DMS53 (cell line): ENCODE measurements at places on chromosomes 4 and X.

GRCh38 chr4:99463566-99463965 lies 28.4 kb upstream of the ADH7 start:
- DNase-seq, result no peak

DNA sequence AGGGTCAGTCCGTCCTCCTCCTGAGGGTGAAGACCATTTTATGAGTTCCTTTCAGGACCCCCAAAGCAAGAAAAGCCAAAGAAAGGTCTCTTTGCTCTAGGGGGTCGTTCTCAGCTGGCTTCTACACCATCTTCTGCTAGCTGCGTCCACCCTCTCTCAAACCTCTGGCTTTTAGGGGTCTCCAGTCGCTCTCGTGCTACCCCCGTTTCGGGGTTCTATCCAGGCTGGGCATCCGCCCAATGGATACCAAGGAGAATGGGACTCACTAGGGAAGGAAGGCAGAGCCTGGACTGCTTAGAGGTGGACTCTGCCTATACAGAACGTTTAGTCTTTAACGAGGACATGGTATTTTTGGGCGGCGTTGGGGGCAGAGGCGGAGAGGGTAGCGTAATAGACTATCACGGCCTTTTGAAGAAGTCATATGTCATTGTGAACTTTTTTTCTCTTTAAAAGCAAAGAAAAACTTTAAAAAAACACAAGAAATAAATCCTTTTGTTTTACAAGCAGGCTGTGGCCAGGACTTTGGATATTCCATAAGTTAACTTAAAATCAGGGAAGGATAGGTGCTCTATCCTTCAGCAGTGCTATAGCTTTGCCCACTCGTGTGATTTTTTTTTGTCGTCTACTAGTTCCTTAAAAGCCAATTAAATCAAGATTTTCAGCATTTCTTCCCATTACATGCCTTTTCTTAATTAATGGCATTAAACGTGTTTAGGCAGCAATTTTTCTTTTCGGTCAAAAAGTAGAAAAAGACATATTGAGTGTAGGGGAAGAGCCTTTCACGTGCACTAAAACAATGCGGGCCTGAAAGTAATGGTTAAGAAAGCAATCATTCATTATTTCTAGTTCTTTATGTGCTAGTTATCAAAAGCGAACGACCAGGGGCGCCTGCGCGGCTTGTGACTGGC lies 7.2 kb upstream of the PITX2 start:
- no peak for DNase-seq

DNA sequence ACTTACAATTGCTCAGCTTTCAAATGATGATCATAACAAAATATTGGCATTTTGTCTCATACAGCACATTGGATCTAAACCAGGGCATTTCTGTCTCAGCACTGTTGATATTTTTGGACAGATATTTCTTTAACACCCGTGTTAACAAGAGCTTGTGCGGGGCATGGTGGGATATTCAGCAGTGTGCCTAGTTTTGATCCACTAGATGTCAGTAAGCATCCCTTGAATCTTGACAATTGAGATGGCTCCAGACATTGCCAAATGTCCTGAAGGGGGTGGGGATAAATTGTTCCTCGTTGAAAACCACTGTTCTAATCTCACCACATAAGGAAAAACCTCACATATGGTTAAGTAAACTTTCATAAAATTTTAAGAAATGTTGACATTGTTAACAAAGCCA lies 806.3 kb downstream of the STIM2 start:
- peak; percentile 46 for DNase-seq

GRCh38 chr4:26431461-26432180 lies 58.7 kb downstream of the CCKAR start:
- no peak for DNase-seq

DNA sequence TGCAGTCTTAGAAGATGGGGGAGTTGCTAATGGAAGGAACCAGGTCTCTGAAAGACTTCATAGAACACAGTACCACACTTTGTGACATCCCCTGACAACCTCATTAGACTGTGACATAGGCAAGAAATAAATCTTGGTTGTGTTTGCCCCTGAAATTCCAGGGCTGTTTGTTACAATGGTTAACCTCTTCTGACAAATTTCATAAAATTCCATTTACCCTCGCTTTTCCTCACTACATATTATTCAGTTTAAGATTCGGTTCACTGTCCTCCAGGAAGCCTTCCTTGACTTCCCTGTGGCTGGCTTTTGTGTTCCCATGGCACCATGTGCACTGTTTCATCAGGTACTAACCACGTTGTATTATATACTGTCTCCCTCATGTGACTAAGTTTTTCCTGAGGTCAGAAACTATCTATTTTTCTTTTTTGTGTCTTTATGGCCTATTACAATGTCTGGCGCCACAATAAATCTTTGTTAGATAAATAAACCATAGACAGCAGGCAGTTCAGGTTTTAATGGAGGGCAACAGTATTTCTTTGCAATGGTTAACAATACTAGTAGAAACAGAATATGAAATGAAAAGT lies 54.2 kb downstream of the ATXN3L start:
- no peak for DNase-seq

- no peak for DNase-seq
Observed at GRCh38 chrX:40975951-40976350, 109.3 kb upstream of the USP9X start.

GRCh38 chrX:148915474-148915873 lies 415.1 kb downstream of the AFF2 start:
- DNase-seq, result no peak

DNA sequence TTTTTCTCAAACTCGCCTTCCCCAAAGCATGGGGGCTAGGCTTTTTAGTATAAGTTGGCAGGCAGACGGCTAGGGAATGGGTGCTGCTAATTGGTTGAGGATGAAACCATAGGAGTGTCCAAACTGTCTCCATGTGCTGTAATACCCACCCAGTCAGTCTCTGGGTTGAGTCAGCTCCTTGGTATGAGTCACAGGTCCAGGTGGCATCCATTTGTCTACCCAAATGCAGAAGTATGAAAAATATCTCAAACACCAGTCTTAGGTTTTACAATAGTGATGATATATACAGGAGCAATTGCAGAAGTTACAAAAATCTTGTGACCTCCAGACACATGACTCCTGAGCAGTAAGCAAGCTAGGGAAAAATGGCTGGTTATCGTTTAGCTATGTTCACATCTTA lies 27.4 kb upstream of the CCSER1 start:
- no peak for DNase-seq

GRCh38 chrX:108309144-108309543 lies 129.1 kb downstream of the COL4A6 start:
- DNase-seq, result no peak

GRCh38 chrX:63250253-63250868 lies 100.8 kb downstream of the SPIN4 start:
- no peak for DNase-seq

- DNase-seq, result peak; percentile 72
Observed at GRCh38 chrX:118807151-118808017, 16.2 kb upstream of the ZCCHC12 start.

- DNase-seq, result no peak
Observed at GRCh38 chr4:120544838-120545237, 377.7 kb downstream of the PRDM5 start.

DNA sequence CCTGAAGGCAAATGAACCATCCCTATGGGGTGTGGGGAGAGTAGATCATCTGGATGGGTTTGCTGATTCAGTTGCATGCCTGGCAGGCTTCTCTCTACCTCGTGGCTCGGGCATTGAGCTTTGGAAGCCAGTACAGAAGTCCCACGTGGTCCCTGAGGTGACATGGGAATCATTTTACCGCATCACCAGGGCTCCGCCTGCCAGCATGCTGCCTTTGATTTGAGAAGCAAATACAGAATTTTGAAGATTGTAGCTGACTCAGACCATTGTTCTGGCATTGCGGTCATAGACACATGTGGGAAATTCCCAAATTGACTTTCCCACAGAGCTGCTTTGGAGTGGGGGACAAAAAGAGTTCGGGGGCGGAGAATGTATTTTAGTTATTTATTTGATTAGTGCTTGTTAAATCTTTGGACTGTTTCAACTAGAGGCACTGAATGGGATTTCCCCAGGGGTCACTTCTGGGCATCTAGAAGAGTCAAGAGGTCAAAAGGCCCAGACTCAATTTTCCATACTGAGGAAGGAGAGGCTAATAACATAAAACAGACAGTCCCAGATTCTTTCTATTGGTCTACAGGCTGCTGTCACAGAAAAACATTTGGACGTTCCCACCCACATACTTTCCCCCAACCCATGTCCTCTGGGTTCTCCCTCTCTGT lies 79.3 kb downstream of the NHSL2 start:
- DNase-seq, result no peak

DNA sequence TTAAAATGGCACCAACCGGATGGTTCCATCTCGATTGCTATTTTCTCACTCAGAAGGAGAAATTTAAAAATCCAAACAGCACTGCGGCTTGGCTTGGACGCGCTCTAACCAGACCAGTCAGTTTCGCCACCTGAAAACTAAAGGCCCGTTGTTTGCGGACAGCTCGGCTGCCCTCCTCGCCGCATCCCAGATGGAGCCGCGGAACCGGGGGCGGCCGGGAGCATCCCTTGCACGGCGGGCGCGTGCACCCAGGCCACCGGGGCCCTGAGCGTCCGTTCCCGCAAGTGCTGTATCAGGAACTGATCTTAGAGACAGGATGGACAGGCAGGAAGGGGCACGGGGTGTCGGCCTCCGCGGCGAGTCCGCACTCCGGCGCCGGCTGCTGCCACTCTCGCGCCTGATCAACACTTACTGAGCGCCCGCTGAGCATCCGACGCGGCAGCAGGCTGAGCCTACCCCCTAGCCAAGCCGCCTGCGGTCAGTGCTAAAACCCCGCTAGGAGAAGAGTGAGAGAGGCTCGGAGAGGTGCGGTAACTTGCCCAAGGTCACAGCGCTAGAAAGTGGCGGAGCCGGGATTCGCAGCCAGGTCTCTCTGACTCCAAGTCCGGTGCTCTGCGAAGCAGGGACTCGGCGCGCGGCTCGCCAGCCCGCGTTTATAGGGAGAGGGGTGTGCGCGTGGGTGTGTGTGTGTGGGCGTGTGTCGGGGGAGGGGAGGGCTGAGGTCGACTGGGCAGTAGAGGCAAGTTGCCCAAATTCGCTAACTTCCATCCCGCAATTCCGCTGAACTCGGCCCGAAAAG lies at the start of gene CITED1:
CITED1 (minus strand) TSS at position 629 of the 799 bp plus-strand sequence. CDS start 3,045 bp downstream, outside the sequence.
- peak; percentile 54 for DNase-seq

DNA sequence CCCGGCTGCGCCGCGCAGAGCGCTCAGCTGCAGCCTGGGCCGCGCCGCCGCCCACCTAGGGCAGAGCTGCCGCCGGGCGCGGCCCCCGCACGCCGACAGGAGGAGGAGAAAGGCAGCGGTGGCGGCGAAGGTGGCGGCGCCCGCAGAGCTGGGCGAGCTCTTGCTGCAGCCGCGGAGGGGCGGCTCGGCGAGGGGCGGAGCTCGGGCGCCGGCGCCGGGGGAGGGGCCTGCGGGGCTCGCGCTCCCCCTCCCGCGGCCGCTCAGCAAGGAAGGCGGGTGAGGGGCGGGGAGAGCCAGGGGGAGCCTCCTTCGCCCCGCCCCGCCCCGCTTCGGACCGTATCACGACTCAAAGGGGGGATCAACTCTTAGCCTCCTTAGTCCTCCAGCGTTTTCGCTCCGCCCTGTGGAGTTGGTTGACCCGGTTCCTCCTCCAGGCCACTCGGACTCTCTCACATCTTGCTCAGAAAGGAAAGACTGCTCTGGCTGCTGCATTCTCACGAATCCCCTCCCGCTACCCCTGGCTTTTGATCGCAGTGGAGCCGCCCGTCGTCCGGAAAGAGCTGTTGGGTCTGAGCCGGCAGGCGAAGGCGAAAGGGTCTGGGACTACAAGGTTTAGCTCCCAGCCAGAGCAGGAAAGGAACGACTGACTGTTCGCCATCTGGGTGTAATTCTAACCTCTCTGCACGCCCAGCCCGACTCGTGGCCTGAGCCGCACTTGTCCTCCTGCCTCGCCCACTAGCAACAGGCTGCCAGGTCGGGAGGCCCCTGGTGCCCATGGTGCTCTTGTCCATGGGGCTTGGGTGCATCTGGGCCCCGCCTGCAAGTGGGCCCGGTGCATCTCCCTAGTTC lies at the start of gene ATP8A1:
ATP8A1 (minus strand) TSS at position 162 of the 849 bp plus-strand sequence. CDS start 232 bp downstream, outside the sequence.
- DNase-seq, result peak; percentile 99

- DNase-seq, result peak; percentile 28
Observed at GRCh38 chr4:74768857-74769525, 25.3 kb downstream of the BTC start.

DNA sequence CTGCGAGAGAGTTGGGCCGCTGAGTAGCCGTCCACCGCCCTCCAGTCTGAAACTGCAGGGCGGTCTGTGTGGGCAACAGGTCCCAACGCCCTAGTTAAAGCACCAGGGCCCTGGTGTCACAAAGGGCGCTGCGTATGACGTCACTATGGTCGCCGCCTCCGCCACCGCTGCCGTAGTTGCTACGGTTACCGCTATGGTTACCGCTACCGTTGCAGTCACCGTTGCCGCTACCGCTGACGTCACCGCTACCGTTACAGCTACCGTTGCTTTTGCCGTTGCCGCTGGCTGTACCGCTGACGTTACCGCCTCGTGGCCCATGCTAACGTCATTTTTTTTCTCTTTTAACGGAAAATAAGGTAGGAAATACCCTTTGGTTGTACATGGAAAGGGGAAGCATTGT lies at the start of gene PPP1R2C:
PPP1R2C (minus strand) TSS at position 68 of the 400 bp plus-strand sequence. CDS start 84 bp downstream, outside the sequence.
- DNase-seq, result no peak

DNA sequence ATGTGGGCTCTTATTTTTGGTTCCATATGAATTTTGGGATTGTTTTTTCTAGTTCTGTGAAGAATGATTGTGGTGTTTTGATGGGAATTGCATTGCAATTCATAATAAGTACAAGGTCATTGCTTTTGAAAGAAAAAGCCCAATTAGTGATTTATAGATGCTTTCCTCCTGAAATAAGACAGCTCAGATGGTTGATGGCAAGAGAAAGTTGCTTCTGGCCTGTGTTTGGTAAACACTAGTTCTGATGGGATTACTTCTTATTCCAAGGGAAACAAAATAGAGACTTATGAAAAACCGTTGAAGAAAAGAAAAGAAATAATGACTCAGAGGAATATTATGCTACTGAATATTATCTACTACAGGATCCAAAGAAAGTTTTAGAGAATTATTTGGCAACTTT lies 144.9 kb downstream of the SPANXA1 start:
- no peak for DNase-seq

- no peak for DNase-seq
Observed at GRCh38 chrX:51494409-51494808, 2.0 kb downstream of the NUDT11 start.

- peak; percentile 80 for DNase-seq
Observed at GRCh38 chr4:150078579-150079080, 385 bp downstream of the DCLK2 start.

- no peak for DNase-seq
Observed at GRCh38 chr4:2886622-2887021, 43.0 kb downstream of the ADD1 start.

GRCh38 chrX:22220941-22221340 lies 51.8 kb upstream of the CBLL2 start:
- DNase-seq, result peak; percentile 8

GRCh38 chr4:185039508-185040273 lies 21.4 kb downstream of the HELT start:
- peak; percentile 78 for DNase-seq

DNA sequence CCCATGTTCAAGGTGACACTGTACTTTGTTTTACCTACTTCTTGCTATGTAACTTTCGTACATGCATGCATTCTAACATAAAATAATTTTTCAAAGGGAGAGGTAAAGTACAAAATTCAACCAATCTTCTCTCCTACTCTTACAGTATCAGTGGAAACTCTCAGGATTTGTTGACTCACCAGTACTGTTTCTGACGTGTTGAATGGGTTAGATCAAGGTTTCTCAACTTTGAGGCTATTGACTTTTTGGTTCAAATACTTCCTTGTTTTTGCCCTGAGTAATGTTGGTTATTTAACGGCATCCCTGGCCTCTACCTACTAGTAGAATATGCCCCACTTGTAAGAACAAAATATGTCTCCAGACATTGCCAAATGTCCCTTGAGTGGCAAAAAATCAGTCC lies 94.6 kb upstream of the SMAD1 start:
- no peak for DNase-seq
